Hematopoietic multipotent progenitor cell treated with erythropoietin and hydrocortisone succinate and interleukin-3 and kit ligand, for 17 days (in vitro differentiated cells): ENCODE measurements at places on chromosomes 6 and 20.

DNA sequence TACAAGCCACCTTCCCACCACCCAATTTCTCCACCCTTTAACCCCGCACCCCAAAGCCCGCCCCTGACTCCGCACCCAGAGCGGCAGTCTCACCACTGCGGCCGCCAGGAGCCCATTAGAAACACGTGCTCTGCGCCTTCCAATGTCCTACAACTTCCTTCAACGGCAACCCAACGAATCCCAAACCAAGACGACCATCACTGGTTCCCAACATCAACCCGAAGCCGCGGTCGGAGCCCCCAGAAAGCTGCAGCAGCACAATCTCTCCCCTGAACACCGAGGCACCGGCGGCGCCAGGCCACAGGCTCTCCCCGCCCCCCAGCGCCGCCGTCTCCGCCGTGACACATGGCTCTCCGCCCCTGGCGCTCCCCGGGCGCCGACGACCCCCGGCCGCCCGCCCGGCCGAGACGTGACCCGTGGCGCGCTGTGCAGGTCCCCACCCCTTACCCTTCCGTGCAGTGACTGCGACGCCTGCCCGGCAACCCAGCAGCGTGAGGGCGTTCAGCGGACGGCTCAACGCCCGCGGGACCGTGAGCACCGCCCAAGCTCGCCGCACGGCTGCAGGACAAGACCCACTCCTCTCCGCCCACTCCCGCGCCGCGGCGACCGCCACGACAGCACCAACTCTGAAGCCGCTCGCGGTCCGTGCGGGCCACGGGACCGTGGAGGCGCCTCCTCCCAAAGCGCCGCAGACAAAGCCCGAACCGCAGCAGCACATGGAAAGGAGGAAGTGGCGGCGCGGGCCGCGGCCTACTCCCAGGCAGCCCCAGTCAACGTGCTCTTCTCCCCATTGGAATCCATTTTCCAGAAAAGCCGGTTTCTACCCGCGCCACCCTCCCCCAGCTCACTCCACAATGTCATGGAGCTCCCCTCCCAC is 551 bp downstream of the SYNCRIP start:
- DNase-seq = peak; percentile 34

GRCh38 chr6:123509112-123509511 is 127.6 kb downstream of the TRDN start:
- DNase-seq = no peak

- DNase-seq = no peak
Measured at GRCh38 chr20:33277471-33278441, 5.3 kb upstream of the BPIFB1 start.

- DNase-seq = no peak
Measured at GRCh38 chr20:24747881-24748595, 201.0 kb upstream of the CST7 start.

GRCh38 chr6:105320765-105321164 is 82.1 kb downstream of the PREP start:
- DNase-seq = no peak

DNA sequence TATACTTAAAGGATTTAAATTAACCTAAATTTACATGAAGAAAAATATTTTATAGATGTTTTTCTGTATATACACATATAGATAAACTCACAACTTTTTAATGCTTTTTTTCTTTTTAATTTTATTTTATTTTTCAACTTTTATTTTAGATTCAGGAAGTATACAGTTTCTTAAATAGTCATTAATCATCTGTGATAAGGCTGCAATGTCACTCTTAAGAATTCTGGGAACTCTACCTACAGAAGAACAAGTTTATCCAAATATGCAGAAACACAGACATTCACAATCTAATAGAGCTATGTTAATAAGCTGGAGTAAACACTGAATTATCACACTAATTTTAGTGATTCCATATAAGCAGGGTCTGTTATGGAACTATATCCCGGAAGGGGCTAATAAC is 181.2 kb downstream of the TASP1 start:
- DNase-seq = no peak

GRCh38 chr20:48944663-48945297 is 23.3 kb downstream of the ARFGEF2 start:
- DNase-seq = no peak

- no peak for DNase-seq
Measured at GRCh38 chr6:62059901-62060300, 226.1 kb downstream of the KHDRBS2 start.

GRCh38 chr6:52371656-52372191 is 9.8 kb downstream of the PAQR8 start:
- DNase-seq = no peak

DNA sequence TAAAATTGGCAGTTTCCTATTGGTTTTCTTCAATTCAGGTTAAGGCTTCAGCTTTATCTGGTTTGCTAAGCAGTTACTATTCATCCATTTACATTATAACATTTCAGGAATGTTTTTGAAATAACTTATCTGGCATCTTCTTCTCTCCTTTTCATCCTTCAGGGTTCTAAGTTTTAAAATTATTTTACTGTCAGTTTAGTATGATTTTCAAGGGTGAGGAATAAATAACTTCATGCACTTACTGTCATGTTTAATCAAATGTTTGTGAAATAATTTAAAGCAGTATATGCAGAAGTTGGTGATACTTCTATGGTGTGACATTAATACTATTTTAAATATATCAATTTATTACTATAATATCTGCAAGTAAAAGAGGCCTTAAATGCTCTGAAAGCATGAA is 338.1 kb upstream of the MMS22L start:
- no peak for DNase-seq

DNA sequence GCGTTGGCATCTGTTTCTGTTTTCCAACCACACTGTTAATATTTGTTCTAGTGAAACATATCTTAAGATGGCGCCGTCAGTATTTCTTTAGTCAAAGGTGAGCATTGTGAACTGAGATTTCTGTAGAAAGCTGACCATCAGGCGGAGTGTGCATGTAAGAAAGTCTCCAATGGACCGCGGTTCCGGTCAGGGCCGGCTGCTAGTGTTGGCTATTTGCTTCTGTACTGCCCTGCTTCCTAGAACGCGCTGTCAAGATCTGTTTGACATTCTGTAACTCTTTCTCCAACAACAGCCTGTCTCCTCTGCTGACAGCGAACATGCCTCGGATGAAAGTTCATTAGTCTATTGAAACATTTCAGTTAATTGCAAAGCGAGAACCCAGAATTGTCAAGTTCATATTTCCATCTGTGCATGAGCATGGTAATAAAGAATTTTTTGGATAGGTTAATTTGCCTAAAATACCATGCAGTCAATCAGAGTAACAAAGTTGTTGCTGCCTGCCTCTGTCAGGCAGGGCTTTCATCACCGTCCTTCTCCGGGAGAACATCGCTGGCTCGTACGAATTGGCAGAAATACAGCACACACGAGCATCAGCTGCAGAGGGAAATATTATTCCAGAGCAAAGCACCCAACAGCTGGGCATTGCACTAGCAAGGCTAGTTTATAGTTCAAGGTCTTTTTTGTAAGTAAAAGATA is 369.1 kb downstream of the CDH4 start:
- no peak for DNase-seq
